ENCODE measurements at places on chromosomes 2 and 18.
A peak's percentile ranks its signal among the peaks of the same experiment; 100 is the strongest.

- DNase-seq: no peak
Measured at GRCh38 chr2:33503002-33503401, 26.6 kb downstream of the RASGRP3 start.

DNA sequence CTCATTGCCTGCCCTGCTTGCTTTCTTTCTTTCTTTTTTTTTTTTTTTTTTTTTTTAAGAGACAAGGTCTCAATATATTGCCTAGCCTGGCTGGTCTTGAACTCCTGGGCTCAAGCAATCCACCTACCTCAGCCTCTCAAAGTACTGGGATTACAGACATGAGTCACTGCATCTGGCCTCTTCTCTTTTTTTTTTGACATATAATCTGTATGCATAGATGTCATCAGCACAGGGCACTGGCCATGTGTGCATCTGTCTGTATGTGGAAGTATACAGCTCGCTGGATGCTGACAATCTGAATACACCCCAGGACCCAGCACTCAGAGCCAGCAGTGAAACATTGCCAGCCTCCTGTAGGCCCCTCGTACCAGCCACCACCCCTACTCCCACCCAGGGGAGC is 49.5 kb downstream of the TFCP2L1 start:
- no peak for DNase-seq

DNA sequence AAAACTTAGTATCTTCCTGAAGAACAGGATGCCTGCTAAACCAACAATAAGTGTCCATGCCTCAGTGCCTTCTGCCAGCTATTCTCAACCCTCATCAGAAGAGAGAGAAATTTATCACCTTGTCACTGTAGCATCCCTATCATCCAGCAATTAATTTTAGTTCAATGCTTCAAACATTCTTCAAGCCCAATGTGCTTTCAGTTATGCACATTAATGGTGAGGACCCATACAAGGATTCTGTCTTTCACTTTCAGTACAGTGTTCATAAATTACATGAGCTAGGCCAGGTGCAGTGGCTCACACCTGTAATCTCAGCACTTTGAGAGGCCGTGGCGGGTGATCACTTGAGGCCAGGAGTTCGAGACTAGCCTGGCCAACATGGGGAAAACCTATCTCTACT is 47.0 kb upstream of the MSH6 start:
- no peak for DNase-seq

GRCh38 chr2:129777146-129777545 is 202.3 kb upstream of the RAB6C start:
- DNase-seq: no peak

GRCh38 chr2:54714996-54715395 is 8.5 kb upstream of the EML6 start:
- DNase-seq: no peak

DNA sequence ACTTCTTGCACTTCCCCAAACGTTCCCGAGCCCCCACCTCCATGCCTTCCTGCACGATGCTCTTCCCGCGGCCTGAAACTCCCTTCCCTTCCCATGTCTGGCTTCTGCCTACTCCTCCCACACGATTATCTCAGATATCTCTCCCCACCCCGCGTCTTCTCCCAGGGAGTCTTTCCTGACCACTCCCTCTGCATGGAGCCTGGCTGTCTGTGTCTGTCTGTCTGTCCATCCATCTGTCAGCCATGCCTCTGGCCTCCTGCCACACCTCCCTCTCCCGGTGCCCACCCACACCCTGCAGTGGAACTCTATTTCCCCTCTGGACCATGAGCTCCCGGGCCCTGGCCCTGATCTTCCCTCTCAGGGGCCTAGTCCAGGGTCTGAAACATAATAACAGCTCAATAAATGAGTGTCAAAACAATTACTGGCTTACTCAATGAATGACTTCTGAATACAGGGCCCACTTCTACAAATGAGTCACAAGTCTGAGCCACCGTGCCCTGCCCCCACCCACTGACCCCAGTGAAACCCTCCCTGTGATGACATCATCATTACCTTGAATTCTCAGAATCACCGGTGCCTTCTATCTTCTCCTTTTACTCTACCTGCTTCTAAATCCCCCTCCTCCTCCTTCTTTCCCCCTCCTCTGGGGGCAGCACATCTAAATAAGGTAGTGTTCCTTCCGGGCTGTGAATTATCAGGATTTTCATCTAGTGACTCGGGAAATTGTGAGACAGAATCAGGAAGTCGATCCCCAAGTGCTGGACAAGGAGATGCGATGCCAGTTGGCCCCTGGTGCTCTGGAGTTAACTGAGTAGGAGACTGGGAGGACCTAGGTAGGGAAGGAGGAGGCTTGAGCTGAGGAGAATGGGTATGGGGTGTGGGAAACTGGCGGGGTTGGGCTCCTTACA is 46.1 kb upstream of the PLB1 start:
- peak; percentile 48 for DNase-seq

GRCh38 chr2:43724728-43725526 is 48.7 kb upstream of the C1GALT1C1L start:
- no peak for DNase-seq

- no peak for DNase-seq
Measured at GRCh38 chr2:201433394-201433995, 17.8 kb downstream of the TRAK2 start.

GRCh38 chr2:239147376-239147775 is 253.4 kb downstream of the HDAC4 start:
- no peak for DNase-seq

DNA sequence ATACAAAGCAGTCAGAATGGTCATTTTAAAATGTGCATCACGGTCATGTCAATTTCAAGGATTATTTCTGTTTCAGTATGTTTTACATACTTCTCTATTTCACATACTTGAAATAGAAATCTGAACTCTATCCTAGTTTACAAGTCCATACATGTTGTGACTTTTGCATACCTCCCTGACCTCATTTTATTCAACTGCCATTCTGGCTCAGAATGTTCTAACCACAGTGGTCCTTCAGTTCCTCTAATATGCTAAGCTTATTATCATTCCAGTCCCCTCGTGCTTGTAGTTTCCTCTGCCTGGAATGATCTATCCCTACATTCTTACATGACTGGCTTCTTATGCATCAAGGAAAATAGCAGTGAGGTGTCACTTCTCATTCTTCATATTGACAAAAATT is 295.6 kb downstream of the KIAA1328 start:
- peak; percentile 59 for DNase-seq

DNA sequence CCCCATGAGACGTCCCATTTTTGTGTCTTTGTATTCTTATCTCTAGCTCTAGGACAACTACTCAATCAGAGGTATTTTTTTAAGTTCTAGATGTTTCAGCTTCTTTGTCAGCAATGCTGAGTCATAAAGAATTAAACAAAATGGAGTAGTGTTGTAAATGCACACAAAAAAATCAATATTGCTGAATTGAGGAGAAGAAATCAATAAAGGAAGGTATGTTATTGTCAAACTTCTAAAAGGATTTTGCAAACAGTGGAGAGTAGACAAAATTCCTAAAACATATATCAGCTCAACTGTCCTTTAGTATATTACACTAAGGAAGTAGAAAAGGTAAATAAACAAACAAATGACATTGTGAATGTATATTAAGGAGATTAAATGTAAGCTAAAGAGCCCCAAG is 726.1 kb upstream of the NRXN1 start:
- no peak for DNase-seq

DNA sequence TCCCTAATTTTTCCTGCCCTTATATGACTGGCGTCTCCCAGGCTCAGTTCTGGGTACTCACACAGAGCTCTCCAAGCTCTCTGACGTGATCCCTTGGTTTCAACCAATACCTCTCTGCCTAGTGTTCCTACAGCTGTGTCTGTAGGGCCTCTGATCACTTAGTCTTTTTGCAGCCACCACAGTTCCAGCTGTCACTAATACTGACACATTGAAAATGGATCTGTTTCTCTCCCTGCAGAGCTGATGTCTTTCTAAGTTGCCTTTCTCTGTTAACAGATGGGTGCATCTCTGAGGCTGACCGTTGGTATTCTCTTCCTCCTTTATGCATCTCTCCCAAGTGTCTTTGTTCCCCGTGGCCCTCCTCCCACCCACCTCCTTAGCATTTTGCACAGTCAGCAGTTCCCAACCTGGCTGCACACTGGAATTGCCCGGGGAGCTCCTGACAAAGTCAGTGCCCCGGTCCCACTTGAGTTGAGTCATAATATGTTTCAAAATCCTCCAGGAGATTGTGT is 62.5 kb downstream of the CERS6 start:
- peak; percentile 39 for DNase-seq

DNA sequence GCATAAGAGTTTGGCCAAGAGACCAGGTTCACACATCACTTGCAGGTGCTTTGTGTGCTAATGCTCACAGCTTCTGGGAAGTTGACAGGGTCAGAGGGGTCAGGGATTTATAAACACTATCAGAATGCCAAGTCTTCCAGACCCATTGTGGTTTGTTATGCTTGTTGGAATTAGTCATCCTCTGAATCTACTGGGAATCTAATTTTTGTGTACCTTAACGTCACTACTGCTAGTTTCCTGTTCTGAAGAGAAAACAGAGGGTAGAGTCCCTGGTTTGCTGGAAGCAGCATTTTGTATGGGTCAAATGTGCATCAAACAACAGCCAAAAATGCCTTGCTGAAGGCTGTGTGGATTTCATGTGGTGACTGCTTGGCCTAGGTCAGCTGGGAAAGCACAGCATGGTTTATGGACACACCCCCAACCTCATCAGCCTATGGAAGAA is 33.3 kb downstream of the ANTXR1 start:
- DNase-seq: peak; percentile 53

DNA sequence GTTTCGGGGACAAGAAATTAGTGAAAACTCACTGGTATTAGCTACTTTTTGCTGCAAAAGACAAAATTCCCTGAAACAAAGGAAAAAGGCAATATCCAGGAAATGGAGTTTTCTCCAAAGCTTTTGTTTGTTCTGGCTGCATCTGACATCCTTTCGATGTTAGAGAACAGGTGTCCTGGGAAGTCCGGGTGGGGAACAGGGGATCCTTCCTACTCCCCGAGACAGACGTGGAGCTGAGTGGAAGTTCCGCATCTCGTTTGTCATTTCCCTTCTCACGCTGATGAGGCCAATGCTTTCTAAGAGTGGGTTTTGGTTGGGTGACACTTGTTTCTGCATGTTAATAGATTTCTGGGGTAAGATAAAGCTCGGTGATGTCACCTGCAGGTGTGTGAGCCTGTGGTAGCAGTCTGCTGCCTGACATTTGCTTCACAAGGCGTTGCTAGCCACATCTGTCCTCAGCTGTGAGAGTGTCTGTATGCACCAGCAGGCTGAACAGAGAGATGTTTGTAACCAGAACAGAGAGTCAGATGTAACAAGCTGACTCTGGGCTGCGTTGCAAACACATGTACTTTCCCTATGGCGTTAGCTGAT is 125.9 kb downstream of the ACOXL start:
- DNase-seq: no peak

- no peak for DNase-seq
Measured at GRCh38 chr18:43710135-43710534, 432.8 kb upstream of the SYT4 start.

GRCh38 chr2:20593072-20594034 is 57.5 kb downstream of the HS1BP3 start:
- peak; percentile 58 for DNase-seq

GRCh38 chr2:121902171-121902591 is 146.7 kb downstream of the TSN start:
- DNase-seq: peak; percentile 9

Data from fibroblast of upper back skin (primary cell).